Suprapubic skin (tissue), 4 donors: ENCODE measurements at places on chromosomes 5 and 9.

DNA sequence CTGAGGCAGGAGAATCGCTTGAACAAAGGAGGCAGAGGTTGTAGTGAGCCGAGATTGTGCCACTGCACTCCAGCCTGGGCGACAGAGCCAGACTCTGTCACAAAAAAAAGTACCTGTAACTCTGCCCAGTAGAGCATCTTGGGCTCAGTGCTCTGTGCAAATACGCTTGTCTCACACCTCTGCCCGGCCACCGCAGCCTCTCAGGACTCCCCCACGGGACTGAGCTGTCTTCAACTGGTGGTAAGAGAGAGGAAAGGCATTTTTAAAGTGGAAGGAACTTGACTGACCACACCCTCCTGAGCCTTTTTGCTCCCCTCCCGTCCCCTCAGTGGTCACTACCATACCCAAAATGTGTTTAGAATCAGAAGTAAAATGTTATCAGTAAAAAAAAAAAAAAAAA, 174.3 kb upstream of the PIK3R1 start:
- no peak for DNase-seq

- no peak for DNase-seq
Observed at GRCh38 chr9:8484597-8485191, 685.1 kb upstream of the DMAC1 start.

- DNase-seq: no peak
Observed at GRCh38 chr9:131407717-131408195, 13.9 kb downstream of the PRRC2B start.

DNA sequence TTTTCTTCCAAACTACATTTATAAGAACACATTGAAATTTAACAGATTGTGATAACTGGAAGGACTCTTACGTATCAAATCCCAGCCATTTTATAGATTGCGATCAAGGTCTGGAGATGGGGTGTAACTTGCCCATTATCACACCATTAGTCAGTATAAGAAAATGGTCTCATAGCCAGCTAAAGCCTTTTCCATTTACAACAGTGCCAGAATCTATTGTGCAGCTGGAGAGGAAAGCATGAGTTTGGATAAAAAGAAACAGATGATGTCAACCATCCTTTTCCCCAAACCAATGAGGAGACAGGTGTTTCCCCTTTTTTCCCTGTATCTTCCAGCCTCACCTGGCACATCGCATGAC, 658.8 kb downstream of the ACTL7B start:
- DNase-seq: no peak

- DNase-seq: no peak
Observed at GRCh38 chr9:26768145-26768544, 124.5 kb downstream of the CAAP1 start.

- no peak for DNase-seq
Observed at GRCh38 chr5:35785601-35786085, 71.0 kb upstream of the IL7R start.

DNA sequence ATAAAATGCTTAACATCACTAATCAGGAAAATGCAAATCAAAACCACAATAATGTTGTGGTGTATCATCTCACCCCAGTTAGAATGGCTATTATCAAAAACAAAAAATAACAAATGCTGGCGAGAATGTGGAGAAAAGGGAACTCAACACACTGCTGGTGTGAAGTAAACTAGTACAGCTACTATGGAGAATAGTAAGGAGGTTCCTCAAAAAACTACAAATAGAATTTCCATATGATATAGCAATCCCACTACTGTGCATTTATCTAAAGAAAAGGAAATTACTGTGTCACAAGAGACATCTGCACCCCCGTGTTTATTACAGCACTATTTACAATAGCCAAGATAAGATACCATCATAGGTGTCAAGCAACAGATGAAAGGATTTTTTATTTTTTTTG, 214.5 kb upstream of the RASA1 start:
- DNase-seq: no peak

DNA sequence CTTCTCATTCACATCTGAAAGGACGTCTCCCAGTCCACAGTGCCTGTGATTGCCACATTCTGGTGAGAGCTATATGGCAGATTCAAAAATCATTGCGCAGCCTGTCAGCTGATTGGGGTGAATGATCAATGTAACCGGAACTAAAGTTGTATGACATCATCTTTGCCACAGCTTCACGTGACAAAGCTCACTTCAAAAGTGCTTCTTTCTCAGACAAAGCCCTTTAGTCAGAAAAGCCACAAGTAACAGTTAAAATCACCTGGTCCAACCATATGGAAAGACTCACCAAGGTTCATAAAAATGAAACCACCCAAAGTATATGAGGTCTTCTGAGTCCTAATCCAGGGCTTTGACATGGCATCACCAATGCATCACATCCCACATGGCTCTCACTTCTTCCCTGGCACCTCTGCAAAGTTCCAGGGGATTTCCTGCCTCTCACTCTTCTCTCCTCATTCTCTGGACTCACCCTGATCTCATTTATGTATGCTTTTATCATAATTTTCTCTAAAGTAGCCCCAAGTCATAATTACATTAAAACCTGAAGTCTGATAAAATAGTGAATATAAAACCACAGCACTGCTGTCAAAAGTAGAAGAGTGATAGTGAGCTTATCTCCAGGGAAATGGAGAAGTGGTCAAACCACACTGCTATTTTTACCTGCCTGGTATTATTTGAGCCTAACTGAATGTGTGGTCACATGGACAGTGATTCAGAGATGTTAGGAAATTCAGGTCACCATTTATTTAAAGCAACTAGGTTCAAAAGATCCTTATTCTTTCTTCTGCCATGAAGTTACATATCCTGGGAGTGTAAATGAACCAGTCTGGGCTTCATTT, 193.1 kb upstream of the PTGER4 start:
- DNase-seq: no peak

DNA sequence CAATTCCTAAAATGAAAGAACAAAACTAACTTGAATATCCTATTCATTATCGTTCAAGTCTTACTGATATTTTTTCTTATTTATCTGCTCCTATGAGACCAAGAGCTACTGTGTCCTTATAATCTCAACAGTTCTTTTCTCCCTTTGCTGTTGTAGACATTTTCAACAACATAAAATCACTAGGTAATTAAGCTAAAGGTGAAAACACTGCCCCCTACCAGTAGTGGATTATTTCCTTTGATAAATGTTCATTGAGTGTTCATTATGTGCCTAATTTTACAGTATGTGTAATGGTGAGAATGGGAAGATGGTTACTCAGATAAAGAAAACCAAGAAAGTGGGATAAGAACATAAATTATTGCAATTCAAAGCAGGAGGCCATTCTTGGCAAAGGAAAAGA, 41.4 kb upstream of the PAPPA start:
- no peak for DNase-seq

DNA sequence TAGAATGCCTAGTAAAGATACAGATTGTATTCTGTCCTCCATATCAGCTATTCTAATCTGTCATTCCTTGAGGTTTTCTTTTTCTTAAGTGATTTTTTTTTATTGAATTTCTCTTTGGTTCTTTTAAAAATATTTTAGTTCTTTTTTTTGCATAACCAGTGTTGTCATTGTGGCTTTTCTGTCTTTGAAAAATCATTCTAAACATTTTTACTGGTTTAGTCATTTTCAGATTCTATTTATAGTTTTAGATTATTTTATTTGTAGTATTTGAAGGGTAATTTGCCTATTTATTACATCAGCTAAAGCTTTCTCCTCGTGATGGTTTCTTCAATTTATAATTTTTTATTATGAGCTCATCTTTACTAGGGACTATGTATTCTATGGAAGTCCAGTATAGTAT, 78.1 kb downstream of the NDUFAF2 start:
- no peak for DNase-seq

- no peak for DNase-seq
Observed at GRCh38 chr5:6660688-6661087, 27.4 kb downstream of the SRD5A1 start.
